ENCODE measurements at places on chromosomes 1 and 21. TPM values are rescaled to one million over a fixed set of nuclear protein-coding genes. Genes with fewer than 3 reads are reported as not detected.

DNA sequence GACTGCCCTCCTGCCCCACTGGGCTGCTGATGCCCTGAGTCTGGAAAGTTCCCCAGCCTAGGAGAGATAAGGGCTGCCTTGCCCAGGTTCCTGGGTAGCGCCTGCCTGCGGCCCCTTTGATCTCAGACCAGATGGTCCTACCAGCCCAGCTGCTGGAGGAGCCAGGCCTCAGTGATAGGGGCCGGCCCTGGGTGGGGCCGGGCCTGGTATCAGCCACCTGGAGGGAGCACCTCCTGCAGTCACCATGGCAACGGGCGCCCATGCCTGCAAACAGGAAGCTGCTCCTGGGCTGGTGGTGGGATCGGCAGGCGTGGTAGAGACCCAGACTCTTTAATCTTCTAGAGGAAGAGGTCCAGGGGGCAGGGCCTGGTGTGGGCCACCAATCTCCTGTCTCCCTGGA is 119.7 kb upstream of the WNT4 start:
- no peak for DNase-seq

The SYTL1 gene
- 0.05 TPM for total RNA-seq

The TRNAU1AP gene
- 23.0 TPM for total RNA-seq

DNA sequence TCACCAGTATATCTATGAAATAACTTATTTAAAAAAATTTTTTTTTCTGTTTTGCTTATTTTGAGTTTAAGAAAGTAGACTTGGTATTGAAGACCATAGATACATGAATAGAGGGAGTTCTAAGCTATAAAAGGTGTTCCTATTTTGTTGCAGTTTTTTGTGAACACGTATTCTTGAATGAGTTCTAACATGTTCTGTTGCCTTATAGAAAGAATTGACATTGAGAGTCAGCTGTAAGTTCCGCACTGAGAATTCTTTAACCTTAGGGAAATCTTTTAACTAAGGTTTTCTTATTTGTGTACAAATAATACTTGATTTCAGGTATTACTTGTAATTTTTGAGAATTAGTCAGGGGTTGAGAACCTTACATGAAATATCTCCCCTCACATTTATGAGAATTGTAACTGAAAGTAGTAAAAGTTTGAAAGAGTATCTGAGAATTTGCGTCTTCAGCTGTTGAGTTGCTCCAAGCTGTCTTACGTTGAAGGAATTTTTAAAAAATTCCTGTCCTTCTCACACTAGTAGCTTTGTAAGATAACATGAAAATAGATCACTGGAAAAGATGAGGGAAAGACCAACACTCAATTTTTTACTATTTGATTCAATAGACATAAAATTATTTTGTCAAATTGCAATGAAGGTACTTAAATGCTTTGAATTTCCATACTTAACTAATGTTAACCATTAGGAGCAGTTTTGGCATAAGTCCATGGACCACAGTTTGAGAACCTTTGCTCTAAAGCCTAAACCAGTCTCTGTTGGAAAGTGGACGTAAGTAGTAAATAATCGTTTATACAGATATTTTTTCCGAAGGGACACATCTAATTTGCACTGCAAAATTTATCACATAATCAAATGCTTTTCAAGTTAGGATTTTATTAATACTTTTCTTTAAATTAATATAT is 3.8 kb downstream of the DR1 start:
- peak; percentile 44 for DNase-seq

Data from myocyte (in vitro differentiated cells).